Ovary (tissue), 10 donors: ENCODE measurements at places on chromosomes 11 and 22. TPM values are rescaled to one million over a fixed set of nuclear protein-coding genes. Genes with fewer than 3 reads are reported as not detected.
A peak's percentile ranks its signal among the peaks of the same experiment; 100 is the strongest.

GAL3ST3 gene
- polyA plus RNA-seq: 0.08 TPM

NPAS4 gene
- polyA plus RNA-seq: 0.25 TPM

MOGAT2 gene
- polyA plus RNA-seq: not detected

DDT gene
- 34.6 TPM for polyA plus RNA-seq

- H3K4me3 ChIP-seq: no peak overlapping the region
- H3K4me1 ChIP-seq: no peaks in the 10 kb centered on the region
- DNase-seq: no peak
- no peaks in the 10 kb centered on the region for H3K27me3 ChIP-seq
- H3K36me3 ChIP-seq: no peaks in the 10 kb centered on the region
These were observed 33.4 kb downstream of the MIAT start for GRCh38 chr22:26690654-26691376.

DNA sequence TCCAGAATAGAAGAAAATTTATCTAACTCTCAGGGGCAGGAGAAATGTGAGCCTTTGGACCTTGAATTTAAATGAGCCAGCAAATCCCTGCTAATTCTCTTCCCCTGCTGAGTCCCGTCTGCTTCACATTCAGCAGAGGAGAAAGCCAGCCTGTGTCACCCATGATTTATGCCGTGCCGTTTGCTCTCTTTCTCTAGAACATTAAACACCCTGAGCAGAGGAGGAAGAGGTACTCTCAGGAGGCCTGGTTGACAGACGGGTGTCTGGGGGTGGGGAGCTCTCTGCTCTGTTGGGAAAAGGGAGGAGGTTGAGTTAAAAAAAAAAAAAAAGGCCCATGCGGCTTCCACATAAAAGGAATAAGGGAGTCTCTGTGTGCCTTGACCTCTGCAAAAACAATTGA is 11.3 kb upstream of the MTMR3 start:
- no peak overlapping the region for H3K4me3 ChIP-seq
- no peak overlapping the region for H3K27ac ChIP-seq
- no peaks in the 10 kb centered on the region for H3K36me3 ChIP-seq
- DNase-seq: no peak
- no peaks in the 10 kb centered on the region for H3K4me1 ChIP-seq

- H3K4me3 ChIP-seq: no peak overlapping the region
- H3K36me3 ChIP-seq: no peaks in the 10 kb centered on the region
- DNase-seq: peak; percentile 47
- peak overlapping the region; percentile 97 for H3K27ac ChIP-seq
- no peaks in the 10 kb centered on the region for H3K27me3 ChIP-seq
- H3K4me1 ChIP-seq: peaks cover 12% of the 10 kb centered on the region
These were observed 35.9 kb upstream of the WNT7B start for GRCh38 chr22:46012881-46013281.

GRCh38 chr11:120911943-120912342 is 112.0 kb upstream of the TBCEL start:
- no peak for DNase-seq
- no peaks in the 10 kb centered on the region for H3K27me3 ChIP-seq
- H3K4me1 ChIP-seq: no peaks in the 10 kb centered on the region
- no peak overlapping the region for H3K4me3 ChIP-seq

DNA sequence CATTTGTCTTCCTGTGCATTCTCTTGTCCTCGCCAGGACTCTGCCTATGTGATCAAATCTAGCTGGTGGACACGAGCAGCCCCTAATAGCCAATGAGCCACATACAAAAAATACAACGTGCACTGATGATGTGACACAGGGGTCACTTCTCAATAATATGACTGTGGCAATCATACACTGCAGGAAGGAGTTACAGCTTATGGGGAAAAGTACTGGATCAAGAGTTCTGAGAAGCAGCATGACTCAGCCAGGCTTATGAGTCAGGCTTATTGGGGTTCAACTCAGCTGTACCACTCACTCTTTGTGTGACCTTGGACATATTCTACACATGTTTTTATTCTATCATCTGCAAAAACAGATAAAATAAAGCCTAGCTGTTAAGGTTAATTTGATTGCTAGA is 889.4 kb upstream of the TENM4 start:
- H3K27me3 ChIP-seq: no peaks in the 10 kb centered on the region
- H3K4me1 ChIP-seq: no peaks in the 10 kb centered on the region
- no peak overlapping the region for H3K4me3 ChIP-seq
- no peak for DNase-seq

GRCh38 chr11:127098684-127099083 is 98.1 kb upstream of the KIRREL3 start:
- no peak for DNase-seq
- no peak overlapping the region for H3K4me3 ChIP-seq
- H3K27ac ChIP-seq: no peak overlapping the region
- no peaks in the 10 kb centered on the region for H3K27me3 ChIP-seq
- H3K36me3 ChIP-seq: no peaks in the 10 kb centered on the region
